ENCODE measurements at places on chromosomes 12 and 14.

DNA sequence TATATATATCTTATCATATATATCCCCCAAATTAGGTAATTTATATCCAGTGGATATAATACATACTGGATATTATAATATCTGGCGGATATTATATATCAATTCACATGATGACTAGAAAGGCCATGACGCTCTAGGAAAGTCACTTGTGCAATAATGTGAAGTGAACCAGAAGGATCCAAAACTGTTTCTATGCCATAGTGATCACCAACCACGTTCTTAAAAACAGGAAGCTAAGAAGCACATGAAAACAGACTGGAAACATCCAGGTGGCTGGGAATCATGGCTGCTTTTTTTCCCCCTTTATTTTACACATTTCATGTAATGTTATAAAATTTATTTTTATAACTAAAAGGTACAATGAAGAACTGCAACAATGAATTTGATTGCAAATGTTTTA lies 1.4 kb downstream of the GUCY2C start:
- no peak for DNase-seq

GRCh38 chr12:67504026-67504425 lies 144.5 kb upstream of the DYRK2 start:
- no peak for DNase-seq

DNA sequence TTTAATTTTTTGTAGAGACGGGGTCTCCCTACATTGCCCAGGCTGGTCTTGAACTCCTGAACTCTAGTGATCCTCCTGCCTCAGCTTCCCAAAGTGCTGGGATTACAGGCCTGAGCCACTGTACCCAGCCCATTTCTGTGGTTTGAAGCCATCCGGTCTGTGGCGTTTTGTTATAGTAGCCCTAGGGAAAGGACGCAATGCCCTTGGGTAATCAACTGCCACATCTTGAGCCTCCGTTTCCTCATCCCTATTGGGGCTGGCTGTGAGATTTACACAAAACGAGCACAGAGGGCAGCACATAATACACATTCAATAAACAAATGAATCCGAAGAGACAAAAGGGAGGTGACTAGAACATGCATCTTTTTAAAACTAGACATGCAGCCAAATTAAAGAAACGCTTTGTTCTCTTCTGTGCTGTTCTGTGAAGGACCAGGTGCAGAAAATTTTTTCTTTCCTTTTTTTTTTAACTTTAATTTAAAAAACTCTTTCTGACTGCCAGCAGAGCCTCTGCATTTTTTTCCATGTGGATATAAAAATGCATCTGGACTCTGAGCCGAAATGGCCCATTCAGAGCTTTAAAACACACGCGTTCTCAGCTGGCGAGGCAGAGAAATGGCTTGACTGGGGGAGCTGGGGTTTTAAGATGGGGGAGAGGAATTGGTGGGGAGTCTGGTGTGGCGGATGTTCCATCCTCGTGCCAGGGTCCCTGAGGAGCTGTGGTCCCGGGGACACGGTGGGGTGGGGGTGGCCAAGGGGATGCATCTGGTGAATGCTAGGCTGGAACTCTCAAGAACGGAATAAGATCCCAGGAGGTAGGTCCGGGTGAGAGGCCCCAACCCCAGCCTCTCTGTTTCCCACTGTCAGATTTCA lies 119.0 kb downstream of the RBM19 start:
- DNase-seq, result no peak

DNA sequence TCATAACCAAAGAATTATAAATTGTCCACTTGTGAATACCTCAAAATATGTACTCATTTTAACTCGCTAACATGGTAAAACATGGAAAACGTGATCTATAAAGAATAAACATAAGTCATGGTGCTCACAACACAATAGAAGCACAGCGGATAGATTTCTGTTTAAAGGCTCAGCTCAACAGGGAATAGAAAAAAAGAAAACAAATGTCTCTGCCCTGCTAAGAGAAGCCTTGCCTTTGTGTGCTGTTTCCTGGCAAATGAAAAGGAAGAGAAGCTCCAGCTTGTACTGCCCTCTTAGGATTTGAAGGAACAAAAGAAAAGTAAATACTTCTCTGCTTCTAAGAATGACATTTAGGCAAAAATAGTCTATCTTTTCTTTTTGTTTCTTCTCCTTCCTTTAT lies 121.0 kb upstream of the KRR1 start:
- DNase-seq, result no peak

- no peak for DNase-seq
These were observed 195.5 kb downstream of the EGLN3 start for GRCh38 chr14:33755358-33755757.

DNA sequence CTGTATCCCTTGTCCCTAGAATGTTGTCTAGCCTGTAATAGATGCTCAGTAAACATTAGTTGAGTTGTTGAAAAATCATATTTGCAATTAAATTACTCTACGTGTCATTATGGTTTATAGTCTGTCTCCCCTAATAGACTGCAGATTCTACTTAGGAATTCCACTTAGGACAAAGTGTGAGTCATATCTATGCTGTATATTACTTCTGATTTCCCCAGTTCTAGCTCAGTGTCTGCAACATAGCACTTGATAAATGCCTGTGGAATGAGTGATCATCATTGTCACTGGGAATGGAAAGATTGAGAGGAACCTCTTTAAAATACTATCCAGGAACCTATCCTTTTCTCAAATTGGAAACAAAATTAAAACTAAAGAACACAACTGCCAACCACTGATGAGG lies 99.3 kb downstream of the TBX5 start:
- DNase-seq, result peak; percentile 93

GRCh38 chr14:90644882-90645281 lies 171.3 kb downstream of the TTC7B start:
- DNase-seq, result peak; percentile 43

- no peak for DNase-seq
These were observed 16.9 kb upstream of the DUSP6 start for GRCh38 chr12:89369166-89369565.

- no peak for DNase-seq
These were observed 34.4 kb downstream of the TMEM116 start for GRCh38 chr12:111978545-111978944.

GRCh38 chr12:10617863-10618262 lies 4.5 kb upstream of the MAGOHB start:
- peak; percentile 24 for DNase-seq

DNA sequence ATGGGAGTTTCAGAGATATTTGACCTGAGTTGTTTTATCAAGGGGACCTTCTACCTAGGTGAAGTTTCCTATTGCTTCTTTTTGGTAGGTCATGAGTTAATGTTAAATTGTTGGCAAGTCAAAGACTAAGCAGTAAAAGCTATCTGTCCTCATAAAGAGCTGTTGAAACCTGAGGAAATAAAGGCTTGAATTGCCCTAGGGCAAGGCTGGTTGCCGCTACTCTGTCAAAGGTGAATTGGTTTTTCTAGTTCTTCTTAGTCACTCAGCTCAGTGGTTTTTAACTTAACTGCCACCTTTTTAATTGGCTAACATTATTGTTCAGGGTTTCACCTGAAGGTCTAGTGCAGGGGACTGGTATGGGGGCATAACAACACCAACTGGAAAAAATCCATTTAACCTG lies 441.6 kb upstream of the FBXO33 start:
- no peak for DNase-seq

DNA sequence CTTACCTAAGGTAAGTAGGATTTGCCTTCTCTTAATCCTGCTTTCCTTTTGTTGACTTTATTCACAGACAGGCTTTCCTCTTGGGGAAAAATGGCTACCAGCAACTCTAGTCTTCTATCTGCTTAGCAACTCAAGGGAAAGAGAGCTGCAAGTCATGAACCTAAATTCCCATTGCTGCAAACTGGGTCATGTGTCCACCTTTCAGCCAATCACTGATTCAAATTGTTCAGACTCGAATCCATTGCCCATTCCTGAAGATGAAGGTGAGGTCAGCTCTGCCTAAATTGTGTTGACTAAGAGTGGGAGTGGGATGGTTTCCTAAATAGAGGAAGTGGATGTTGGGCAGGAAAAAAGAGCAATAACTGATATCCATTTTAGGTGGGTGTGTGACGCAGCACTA lies 7.7 kb downstream of the FBXW8 start:
- DNase-seq, result no peak

DNA sequence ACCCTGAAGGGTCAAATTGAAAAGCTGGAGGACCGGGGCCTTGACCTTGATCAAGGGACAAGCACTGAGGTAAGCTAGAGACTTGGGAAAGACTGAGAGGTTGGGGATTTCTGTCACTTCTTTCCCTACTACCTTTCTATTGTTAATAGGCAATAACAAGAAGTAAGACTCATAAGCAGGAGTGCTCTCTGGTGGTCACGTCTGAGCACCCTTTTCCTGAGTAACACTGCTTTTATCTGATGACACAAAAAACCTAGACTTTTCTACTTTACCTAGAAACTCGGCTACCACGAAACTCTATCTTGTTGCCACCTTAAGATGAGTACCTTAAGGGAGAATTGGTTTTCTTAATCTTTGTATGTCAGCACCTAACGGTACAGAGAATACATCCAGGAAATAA lies 35.5 kb upstream of the PPFIBP1 start:
- DNase-seq, result no peak

DNA sequence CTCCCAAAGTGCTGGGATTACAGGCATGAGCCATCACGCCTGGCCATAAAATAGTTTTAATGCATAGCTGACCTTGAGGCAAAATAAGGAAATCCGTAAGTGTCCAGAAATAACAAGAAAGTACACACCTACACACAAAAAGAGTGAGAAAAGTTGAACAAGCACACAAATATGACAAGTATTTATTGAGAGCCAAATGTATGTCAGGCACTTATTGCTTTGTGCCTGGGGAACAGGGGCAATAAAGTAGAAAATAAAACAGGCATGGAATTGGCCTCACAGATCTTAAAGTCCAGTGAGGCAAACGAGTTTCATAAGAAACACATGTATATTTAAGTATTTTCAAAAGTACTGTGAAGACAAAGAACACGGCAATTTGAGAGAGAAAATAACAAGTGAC lies 103.7 kb downstream of the ERGIC2 start:
- no peak for DNase-seq

- peak; percentile 20 for DNase-seq
These were observed 32.9 kb upstream of the EEA1 start for GRCh38 chr12:92961949-92962348.

DNA sequence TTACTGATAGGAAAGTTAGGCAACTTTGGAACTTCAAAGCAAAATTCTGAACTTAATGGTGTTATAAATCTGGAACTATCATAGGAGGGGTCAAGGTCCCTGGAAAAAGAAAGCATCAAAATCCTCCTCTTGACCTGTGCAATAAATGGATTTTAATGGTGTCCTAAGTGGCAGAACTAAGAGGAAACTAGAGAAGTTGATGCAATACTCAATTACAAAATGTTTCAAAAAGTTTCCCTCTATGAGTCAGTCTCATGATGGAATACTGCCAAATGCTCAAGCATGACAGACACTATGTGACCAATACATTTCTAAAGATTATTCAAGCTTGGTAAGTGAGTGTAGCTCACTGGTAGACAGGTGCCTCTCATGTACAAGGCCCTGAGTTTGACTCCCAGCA lies 47.7 kb upstream of the ERGIC2 start:
- peak; percentile 72 for DNase-seq

GRCh38 chr14:75753696-75754095 lies 92.7 kb downstream of the TTLL5 start:
- no peak for DNase-seq

- no peak for DNase-seq
These were observed 1.1 kb downstream of the AJUBA start for GRCh38 chr14:22981090-22981875.
